ENCODE measurements at places on chromosomes 6 and 20. TPM values are rescaled to one million over a fixed set of nuclear protein-coding genes. Genes with fewer than 3 reads are reported as not detected.

The GRM4 gene
- total RNA-seq = 0.14 TPM

The MYL9 gene
- not detected for total RNA-seq

The FNDC1 gene
- not detected for total RNA-seq

The DACT2 gene
- not detected for total RNA-seq

The TMC2 gene
- not detected for total RNA-seq

The GPX5 gene
- not detected for total RNA-seq

The LRFN2 gene
- total RNA-seq = not detected

The NFATC2 gene
- 38.3 TPM for total RNA-seq

The SIGLEC1 gene
- not detected for total RNA-seq

The GINS1 gene
- 34.9 TPM for total RNA-seq

The FAM217A gene
- not detected for total RNA-seq

The CAPN11 gene
- total RNA-seq = 0.18 TPM

The GSTA3 gene
- total RNA-seq = not detected

The RBL1 gene
- 33.9 TPM for total RNA-seq

The ME1 gene
- 0.49 TPM for total RNA-seq

The SNAP25 gene
- total RNA-seq = not detected

The ARMH2 gene
- total RNA-seq = not detected

The CITED2 gene
- 39.7 TPM for total RNA-seq

The DDR1 gene
- total RNA-seq = 14.5 TPM

The BANF2 gene
- total RNA-seq = not detected

The WFDC8 gene
- not detected for total RNA-seq

The TAF11 gene
- 29.4 TPM for total RNA-seq

The KIF25 gene
- not detected for total RNA-seq

The HAO1 gene
- not detected for total RNA-seq

The HLA-DOA gene
- total RNA-seq = 6.4 TPM

The TTLL9 gene
- total RNA-seq = not detected

The DDO gene
- total RNA-seq = not detected

The MAFB gene
- not detected for total RNA-seq

The DPPA5 gene
- not detected for total RNA-seq

The PTGIS gene
- 1.5 TPM for total RNA-seq

The BCKDHB gene
- 17.8 TPM for total RNA-seq

The CHMP4B gene
- 82.9 TPM for total RNA-seq

The ABHD16B gene
- not detected for total RNA-seq

The KCNB1 gene
- not detected for total RNA-seq

The NRSN1 gene
- not detected for total RNA-seq

The DPM1 gene
- 75.4 TPM for total RNA-seq

The NKAIN4 gene
- total RNA-seq = not detected

The TBXT gene
- total RNA-seq = not detected
